Thyroid gland (tissue), 4 donors: ENCODE measurements at places on chromosomes 3 and 15. TPM values are rescaled to one million over a fixed set of nuclear protein-coding genes. Genes with fewer than 3 reads are reported as not detected.

TNIK gene
- 53.7 TPM for total RNA-seq

ITPKA gene
- not detected for total RNA-seq

MRPL3 gene
- total RNA-seq, result 96.6 TPM

NR2F2 gene
- total RNA-seq, result 22.0 TPM

AKAP13 gene
- total RNA-seq, result 189 TPM

TEX55 gene
- not detected for total RNA-seq

- no peaks in the 10 kb centered on the region for H3K36me3 ChIP-seq
- H3K4me3 ChIP-seq, result no peak overlapping the region
- no peak overlapping the region for H3K27ac ChIP-seq
- no peaks in the 10 kb centered on the region for H3K27me3 ChIP-seq
- H3K4me1 ChIP-seq, result no peaks in the 10 kb centered on the region
Measured at GRCh38 chr3:17801131-17801530, 58.7 kb upstream of the TBC1D5 start.

- H3K36me3 ChIP-seq, result no peaks in the 10 kb centered on the region
- H3K27ac ChIP-seq, result no peak overlapping the region
- no peaks in the 10 kb centered on the region for H3K27me3 ChIP-seq
- DNase-seq, result no peak
Measured at GRCh38 chr3:156434921-156435320, 120.0 kb downstream of the SSR3 start.

- H3K27ac ChIP-seq, result no peak overlapping the region
- DNase-seq, result no peak
- H3K36me3 ChIP-seq, result no peaks in the 10 kb centered on the region
- no peaks in the 10 kb centered on the region for H3K27me3 ChIP-seq
- H3K4me3 ChIP-seq, result no peak overlapping the region
Measured at GRCh38 chr15:95715906-95716656, 614.4 kb upstream of the NR2F2 start.

GRCh38 chr3:5645692-5646410, 458.3 kb downstream of the EDEM1 start:
- no peaks in the 10 kb centered on the region for H3K27me3 ChIP-seq
- no peaks in the 10 kb centered on the region for H3K4me1 ChIP-seq
- no peak for DNase-seq
- H3K27ac ChIP-seq, result no peak overlapping the region

DNA sequence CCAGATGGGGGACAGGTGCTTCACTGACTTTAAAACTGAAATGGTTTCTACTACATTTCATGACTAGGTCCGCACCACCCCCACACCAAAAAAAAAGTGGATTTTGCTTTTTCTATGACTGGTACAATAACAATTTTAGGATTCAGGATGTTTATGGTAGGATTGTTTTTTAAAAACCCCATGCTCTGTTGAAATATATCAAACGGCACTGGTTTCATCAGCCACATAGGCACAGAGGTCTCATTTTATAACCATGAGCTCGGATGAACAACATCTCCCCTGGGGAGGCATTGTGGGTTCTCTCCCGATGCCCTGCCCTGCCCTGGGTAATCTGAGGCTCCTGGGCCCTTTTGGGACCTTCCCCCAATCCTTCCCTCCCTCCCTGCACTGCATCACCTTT, 202.7 kb upstream of the KBTBD8 start:
- no peak for DNase-seq
- H3K27ac ChIP-seq, result no peak overlapping the region
- no peaks in the 10 kb centered on the region for H3K27me3 ChIP-seq
- peaks cover 3% of the 10 kb centered on the region for H3K4me1 ChIP-seq

DNA sequence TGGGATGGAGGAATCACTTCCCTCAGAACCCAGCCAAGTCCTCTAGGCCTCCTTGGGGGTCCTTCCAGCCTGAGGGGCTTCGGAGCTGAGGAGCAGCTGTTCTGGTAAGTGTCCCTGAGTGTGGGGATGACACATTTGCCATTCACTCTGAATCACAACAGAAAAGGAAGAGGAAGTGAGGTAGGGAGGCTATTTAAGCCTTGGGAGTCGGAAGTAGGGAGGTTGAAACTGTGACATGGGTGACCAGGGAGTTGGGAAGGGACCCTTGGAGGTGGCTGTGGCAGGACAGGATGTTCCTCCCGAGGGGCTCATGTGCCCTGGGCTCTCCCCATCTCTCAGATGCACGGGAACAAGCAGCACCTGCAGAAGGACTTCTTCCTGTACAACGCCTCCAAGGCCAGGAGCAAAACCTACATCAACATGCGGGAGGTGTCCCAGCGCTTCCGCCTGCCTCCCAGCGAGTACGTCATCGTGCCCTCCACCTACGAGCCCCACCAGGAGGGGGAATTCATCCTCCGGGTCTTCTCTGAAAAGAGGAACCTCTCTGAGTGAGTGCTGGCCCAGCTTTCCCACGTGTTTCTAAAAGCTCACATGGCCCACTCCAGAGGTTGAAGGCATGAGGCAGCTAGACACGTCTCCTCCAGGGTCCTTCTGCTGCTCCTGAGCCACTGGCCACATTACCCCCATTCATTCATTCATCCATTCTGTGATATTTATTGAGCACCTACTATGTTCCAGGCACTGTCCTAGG, 43.3 kb downstream of the CAPN3 start:
- no peak overlapping the region for H3K4me3 ChIP-seq
- no peaks in the 10 kb centered on the region for H3K27me3 ChIP-seq
- DNase-seq, result no peak

GRCh38 chr3:135860761-135861160, 104.8 kb upstream of the PPP2R3A start:
- no peak overlapping the region for H3K4me3 ChIP-seq
- DNase-seq, result no peak
- no peaks in the 10 kb centered on the region for H3K36me3 ChIP-seq
- H3K27ac ChIP-seq, result no peak overlapping the region
- H3K27me3 ChIP-seq, result no peaks in the 10 kb centered on the region

GRCh38 chr3:43178891-43179366, 73.0 kb upstream of the POMGNT2 start:
- H3K4me1 ChIP-seq, result peaks cover 3% of the 10 kb centered on the region
- no peak for DNase-seq
- H3K4me3 ChIP-seq, result no peak overlapping the region
- H3K36me3 ChIP-seq, result no peaks in the 10 kb centered on the region
- H3K27me3 ChIP-seq, result no peaks in the 10 kb centered on the region
